ENCODE measurements at places on chromosomes 5 and 9. TPM values are rescaled to one million over a fixed set of nuclear protein-coding genes. Genes with fewer than 3 reads are reported as not detected.

Gene TPPP
- 8.5 TPM for polyA plus RNA-seq

Gene PCDHB6
- polyA plus RNA-seq, result 2.3 TPM

DNA sequence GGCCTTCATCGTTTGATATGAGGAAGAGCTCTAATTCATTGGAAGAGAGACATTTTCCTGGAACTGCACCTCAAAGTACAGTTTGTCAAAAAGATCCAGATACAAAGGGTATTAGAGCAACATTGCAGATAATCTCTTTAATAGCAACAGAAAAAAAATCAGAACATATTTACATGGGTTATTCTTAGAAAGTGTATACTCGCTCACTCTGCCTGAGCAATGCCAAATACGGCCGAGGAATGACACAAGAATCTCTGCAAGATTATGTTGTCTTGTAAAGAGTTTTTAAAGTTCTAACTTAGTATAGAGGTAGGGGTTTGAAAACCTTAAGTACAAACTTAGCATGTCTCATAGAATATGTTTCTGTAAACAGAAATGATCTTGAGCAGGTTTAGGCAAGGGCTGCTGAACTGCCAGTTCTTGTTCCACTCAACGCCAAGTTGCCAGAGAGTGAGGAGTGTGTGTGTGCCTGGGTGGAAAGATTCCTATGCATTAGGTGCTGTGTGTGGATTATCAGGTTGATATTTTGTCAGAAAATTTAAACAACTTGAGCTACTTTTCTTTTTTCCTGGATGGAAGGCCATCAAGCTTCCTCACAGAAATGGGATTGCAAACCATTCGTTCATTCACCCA lies 41.8 kb upstream of the ERCC6L2 start:
- no peak for DNase-seq

DNA sequence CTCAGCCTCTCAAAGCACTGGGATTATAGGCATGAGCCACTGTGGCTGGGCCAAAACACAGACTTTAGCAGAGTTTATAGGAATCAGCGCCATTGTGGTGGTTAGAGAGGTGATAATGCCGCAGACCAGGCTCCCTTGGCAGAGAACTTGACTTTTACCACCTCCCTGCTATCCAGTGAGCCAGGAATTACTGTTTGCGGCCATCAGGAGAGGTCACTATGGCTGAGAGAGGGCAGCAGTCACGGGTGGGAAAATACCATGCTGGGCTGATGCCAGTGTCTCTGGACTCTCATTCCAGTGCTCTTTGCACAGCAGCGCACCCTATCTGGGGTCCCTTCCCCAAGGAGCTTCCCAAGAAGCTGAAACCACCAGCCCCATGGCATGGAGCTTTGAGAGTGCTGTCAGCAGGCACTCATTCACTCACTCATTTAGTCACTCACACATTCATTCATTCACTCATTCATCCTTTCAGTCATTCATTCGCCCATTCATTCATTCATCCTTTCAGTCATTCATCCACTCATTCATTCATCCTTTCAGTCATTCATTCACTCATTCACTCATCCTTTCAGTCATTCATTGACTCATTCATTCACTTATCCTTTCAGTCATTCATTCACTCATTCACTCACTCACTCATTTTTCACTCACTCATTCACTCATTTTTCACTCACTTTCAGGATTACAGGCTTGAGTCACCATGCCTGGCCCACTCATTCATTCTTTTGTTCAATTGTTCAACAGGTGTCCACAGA lies 27.3 kb upstream of the RNU6ATAC start:
- DNase-seq, result no peak

GRCh38 chr5:90793183-90793582 lies 234.6 kb downstream of the ADGRV1 start:
- no peak for DNase-seq

GRCh38 chr5:50967009-50967562 lies 300.6 kb downstream of the PARP8 start:
- no peak for DNase-seq

GRCh38 chr9:87086221-87086818 lies 139.0 kb upstream of the GAS1 start:
- peak; percentile 70 for DNase-seq

DNA sequence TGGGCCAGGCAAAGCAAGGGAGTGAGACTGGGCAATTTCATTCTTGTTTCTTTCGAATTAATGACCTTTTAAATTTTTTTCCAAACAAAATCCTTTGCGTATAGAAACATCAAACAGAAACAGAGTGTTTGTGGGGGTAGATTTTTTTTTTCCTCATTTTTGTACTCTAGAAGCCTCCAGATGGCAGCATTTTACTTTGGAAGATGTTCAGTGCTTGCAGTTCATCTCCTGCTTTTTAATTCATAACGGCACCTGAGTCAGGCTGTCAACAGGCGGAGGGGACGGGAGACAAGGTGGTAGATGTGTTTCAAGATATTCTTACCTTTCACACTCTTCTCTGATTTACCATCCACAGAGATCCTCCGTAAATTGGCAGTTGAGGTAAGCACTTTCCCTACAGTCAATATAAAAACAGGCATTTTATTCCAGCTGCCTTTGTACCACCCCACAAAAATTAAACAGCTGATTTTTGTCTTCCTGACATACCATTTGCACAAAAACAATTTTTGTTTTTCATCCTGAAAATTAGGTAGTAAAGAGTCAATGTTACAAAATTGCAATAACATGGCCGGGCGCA lies 99.5 kb upstream of the FBXL17 start:
- DNase-seq, result peak; percentile 19

DNA sequence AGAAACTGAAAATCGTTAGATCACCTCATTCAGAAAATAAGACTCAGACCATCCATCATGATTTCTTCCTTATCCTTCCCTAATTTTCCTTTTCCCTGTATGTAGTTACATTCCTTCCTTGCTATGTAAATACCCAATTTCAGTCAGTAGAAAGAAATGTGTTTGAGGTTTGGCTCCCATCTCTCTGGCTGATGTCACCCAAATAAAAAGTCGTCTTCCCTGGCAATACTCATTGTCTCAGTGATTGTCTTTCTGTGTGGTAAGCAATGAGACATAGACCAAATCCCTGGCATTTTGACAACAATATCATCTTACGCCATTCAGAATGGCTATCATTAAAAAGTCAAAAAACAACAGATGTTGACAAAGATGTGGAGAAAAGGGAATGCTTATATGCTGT lies 303.9 kb upstream of the EDIL3 start:
- DNase-seq, result peak; percentile 8
